ENCODE measurements at places on chromosomes 2 and 18.

DNA sequence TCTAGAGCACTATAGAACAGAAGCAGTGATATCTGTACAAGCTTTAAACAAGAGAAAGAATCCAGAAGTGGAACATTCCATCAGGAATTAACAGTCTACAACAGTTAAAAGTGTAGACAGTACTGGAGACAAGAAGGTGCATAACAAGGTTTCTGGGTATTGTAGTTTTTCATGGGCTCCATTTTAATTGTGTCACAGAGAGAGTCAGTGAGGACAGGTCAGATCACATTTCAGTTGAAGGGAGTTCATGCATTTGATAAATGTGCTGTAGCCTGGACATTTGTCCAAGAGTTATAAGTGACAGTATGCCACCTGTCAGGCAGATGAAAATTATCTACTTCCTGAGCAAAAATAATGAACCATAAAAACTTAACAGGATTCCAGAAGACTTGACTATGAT lies 328.6 kb downstream of the CNTNAP5 start:
- DNase-seq: no peak

DNA sequence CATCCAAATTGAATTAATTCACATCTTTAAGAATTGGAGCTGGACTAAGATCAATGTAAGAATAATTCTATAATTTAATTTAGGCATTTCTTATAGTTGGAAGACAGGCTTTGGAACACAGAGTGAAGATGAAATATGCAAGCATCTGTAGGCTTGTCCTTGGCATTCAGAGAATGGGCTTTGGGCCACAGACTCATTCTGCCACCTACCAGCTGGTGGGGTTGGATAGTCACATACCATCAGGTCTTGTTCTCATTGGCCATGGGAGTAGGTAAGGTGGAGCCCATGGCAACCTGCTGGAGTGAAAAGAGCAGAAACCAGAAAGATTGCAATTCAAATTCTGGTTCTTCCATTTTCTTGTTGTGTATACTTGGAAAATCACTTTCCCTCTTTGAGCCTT lies 300.3 kb downstream of the CYRIA start:
- DNase-seq: no peak

DNA sequence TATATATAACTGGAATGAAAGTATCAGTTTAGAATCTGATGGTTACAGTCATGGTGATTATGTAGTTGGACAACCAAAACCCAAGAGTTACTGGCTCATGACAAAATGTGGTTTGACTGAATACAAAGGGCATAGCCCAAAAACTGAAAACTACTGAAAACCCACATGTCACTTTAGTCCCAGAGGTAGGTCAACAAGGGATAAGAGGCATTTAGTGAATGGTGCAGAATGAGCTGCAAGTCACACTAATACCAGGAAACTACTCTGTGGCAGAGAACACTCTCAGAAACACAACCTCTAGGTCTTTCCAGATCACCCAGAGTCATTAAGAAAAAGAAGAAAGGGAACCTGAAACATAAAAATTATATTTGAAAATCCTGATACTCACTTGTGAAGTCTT lies 154.5 kb downstream of the AGPS start:
- peak; percentile 49 for DNase-seq

GRCh38 chr2:863732-864450 lies 86.8 kb upstream of the SNTG2 start:
- no peak for DNase-seq

- DNase-seq: no peak
These were observed 263.7 kb downstream of the DOK6 start for GRCh38 chr18:69664399-69664798.

GRCh38 chr2:189657867-189658266 lies 3.4 kb upstream of the ASNSD1 start:
- peak; percentile 33 for DNase-seq

GRCh38 chr2:166436189-166436588 lies 57.9 kb downstream of the SCN7A start:
- DNase-seq: no peak

DNA sequence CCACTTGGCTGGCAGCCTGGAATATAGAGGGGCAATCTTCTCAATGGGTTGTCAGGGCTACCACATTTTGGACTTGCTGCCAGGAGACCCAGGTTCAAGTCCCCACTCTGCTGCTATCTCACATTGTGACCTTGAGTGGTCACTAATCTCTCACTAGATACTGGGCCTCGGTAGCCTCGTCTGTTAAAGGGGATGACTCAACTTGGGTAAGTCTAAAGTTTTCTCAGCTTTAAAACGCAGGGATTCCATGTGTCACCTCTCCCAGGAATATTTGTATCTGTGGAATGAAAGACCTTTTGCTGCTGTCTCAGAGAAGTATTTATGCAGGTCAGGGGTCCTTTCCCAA lies 86.3 kb downstream of the SEMA4F start:
- DNase-seq: no peak

- no peak for DNase-seq
These were observed 4.1 kb upstream of the AQP4 start for GRCh38 chr18:26869640-26870039.

GRCh38 chr18:35658112-35658511 lies 76.6 kb downstream of the GALNT1 start:
- no peak for DNase-seq

GRCh38 chr18:79193826-79194225 lies 124.6 kb downstream of the ATP9B start:
- DNase-seq: no peak

DNA sequence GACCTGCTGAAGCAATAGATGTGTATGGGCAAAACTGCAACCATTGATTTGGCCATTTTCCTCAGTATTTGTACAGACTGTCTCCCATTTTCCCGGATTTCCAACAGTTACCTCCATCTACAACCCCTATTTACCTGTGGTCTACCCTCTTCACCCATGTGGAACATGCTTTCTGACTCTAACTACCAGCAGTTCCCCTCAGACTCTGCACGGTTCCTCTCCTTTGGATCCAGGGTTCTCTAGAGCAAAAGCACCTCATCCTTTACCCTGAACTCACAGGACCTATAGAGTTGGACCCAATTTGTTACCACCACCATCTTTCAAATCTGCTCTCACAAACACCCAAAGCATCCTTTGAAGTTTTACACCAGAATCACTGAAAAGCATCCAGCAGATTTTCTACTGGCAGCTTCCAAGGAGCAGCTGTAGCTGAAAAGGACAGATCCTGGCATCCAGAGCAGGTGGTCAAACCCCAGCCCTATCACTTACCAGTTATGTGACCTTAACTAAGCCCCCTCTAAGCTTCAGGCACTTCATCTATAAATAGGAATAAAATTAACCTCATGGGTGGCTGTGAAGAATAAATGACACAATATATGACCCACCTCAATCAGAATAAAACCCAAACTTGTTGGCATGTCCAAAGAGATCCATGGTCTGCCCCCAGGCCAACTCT lies 15.3 kb downstream of the CYTIP start:
- DNase-seq: no peak

- peak; percentile 65 for DNase-seq
These were observed 7.3 kb downstream of the EMX1 start for GRCh38 chr2:72924353-72925240.

GRCh38 chr2:178414266-178415247 lies 36.4 kb downstream of the PRKRA start:
- peak; percentile 80 for DNase-seq

- no peak for DNase-seq
These were observed 2.1 kb downstream of the MARCHF7 start for GRCh38 chr2:159714247-159714930.

GRCh38 chr18:79863161-79864005 lies 65.6 kb downstream of the KCNG2 start:
- no peak for DNase-seq

DNA sequence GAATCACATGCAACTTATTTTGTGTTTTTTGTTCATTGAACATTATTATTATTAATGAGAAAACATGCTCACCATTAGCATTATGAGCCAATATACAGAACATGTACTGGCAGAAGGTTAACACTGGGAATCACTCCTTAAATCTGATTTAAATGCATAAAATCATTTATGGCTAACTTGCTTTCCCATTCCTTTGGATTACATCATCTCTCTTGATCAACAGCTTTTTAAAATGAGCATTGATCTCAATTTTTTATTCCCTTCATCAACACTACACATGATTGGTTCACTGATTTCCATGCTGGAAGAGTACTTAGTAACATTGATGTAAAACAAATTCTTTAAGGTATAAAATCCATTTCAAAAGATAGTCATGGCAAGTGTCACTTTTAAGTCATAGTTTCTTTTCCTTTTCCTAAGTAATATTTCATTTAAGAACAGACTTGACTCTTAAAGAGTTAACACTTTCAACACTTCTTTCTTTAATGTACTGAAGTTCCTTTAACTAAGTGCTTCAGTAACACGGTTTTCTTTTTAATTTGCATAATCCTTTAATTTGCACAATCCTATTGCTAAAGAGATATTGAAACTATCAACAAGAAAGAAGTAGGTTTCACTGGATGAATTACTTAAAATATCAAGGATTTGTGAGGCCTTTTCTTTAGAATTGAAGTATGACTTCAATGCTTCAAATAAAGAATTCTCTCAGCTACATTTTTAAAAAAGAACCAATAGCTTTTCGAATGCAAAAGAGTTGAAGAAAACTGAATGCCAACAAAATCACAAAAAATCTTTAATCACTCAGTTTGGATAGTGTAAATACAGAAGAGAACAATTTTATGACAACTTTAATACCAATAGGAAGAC lies 24.9 kb upstream of the BUB1 start:
- no peak for DNase-seq

GRCh38 chr18:67001052-67001451 lies 397.2 kb upstream of the CDH19 start:
- DNase-seq: no peak

DNA sequence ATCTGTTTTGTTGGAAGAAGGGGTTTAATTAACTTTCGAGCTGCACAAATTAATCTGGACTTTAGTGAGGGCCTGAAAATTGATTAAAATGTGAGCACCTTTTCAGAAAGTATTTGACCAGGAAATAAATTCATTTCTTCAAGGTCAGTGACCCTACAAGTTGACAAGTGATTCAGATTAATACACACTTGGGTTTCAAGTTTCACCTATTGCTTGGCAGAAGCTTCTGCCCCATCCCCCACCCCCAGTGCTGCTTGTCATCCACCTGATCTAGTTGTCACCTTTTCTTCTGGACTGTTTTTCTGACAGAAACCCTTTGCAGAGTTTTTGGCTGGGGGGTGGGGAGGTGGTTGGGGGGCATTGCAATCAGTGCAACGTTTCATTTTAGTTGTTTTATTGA lies 46.2 kb downstream of the RPRM start:
- no peak for DNase-seq

DNA sequence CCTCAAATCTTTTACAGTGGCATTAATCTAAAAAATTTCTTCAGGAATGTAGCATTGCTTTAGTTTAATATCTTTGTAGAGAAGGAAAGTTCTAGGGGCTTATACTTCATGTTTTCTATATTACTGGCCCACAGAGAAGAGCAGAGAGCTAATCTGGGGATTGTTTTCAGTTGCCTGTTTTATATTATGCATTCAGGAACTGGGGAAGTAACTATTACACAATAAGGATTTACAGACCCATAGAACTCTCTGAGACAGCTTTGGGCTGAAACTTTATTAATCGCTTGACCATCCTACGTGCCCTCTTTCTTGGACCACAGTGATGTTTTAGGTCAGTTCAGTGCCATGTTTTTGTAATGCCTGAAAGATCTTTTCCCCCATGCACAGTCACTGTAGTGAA lies 29.9 kb downstream of the BIRC6 start:
- no peak for DNase-seq

DNA sequence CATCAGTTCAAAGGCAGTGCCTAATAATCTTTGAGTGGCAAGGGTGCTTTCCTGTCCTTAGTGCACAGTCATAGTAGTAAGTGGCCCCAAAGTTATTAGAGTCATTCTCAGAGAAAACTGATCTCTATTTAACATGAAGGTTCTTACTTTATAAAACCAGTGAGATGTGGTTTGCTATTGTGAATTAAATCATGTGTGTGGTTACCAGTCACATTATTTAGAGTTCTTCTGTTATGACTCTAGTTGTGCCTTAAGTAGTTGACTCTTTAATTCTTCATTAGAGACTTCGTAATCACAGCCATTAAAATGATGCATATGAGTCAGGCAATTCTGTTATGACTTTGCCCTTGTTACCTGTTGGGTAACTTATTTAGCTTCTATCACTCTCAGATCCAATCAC lies 1392.9 kb upstream of the ACVR2A start:
- no peak for DNase-seq

DNA sequence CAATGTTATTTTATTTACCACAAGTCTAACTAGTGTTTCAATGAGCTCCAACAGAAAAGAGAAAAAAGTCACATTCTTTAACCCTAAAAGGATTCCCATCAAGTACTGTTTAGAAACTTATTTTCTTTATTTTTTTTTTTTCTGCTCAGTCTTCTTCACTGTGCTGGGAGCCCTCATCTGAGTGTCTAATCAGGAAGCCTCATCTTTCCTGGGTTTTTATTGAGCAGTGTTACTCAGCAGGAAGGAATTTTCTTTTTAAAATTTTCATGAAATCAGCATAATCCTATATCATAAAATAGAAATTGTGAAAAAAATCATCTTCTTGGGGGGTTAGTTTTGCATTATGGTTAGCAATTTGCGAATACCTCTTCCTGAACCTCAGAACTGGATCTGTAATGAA lies 453.8 kb downstream of the CDH2 start:
- DNase-seq: no peak

DNA sequence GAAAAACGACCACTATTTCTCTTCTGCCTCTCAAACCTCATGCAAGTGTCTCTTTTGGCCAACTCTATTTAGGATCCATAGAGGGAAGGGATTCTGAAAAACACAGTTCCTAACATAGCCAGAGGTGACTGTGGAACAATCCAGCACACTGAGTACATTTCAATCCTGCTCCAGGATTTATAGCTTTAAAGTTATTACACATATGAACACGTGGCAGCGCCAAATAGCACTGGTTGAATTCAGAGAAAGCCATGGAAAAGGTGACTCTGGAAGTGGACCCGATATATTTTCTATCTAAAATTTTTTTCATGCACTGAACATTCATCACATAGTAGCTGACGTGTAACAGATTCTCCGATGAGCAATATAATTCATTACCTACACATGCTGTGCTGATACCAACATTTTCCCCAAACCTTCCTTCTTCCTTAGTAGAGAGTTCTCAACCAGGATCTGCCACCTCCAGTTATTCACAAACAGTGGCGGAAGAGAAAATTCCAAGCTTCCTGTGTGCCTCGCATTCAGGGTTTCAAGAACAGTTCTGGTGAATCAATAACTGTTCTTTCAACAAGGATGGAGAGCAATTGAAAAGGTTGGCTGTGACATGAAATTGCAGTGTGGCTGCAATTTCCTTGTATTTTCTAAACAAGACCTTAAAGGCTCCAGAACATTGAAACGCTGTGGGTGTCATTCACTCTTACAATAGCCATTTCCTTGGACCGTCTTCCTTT lies 25.7 kb upstream of the TTR start:
- no peak for DNase-seq

GRCh38 chr2:221104361-221104811 lies 467.7 kb downstream of the EPHA4 start:
- no peak for DNase-seq

DNA sequence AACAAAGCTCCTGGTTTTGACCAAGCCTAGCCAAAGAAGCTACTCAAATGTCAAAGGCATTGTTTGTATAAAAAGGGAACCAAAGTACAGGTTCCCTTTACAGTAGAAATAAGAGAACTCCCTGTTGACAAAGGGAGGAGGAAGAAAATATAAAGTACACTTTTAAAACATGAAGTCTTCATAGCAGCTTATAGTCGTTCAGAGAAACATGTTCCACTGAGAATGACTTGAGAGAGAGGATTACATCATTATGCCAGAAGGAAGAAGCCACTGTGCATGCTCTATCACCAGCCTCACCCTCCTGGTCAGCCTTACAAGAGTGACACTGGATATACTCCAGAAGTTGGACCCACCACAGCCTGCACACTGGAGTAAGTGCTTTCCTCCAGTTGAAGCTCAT lies 2.5 kb upstream of the DHRS9 start:
- DNase-seq: no peak
